Cardiac septum (tissue), 1 donor: ENCODE measurements at places on chromosomes 3 and 15.

DNA sequence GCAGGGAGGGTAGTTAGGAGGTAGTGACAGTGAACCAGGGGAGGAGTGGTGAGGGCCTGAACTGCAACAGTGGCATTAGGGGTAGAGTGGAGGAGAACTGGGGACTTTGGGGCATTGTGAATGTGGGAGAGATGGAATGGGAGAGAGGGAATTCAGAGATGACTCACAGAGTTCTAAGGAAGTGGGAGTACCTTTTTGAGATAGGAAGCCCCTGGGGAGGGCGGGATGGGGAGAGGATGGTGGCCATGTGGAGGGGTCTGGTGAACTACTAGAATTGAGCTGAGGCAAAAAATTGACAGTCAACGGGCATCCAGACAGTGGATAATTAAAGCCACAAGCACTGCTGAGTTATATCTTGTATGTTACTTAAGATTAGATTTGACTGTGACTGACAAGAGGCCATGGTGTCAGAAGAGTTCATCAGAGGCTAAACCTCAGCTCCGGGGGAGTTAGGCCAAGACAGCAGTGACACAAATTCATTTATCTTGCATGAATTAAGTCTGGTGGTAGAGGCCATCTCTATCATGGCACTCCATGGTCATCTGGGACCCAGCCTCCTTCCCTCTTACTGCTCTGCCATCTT is 34.0 kb downstream of the PLEKHO2 start:
- DNase-seq = no peak

DNA sequence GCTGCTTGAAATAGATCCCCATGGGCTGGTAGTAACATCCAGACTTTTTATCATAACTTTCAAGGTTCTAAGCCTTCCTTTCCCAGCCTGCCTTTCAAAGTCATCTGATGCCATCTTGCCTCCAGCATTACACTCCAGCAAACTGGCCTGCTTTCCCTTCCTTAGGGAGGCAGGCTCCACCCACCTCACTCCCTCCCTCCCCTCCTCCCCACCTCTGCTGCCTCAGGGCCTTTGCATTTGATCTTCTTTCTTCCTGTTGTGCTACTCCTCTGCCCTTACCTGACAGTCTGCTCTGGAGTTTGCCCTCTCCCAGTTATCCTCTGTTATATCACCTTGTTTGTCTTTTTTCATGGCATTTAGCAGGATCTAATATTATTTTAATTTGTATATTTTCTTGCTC is 319.5 kb downstream of the KCNH8 start:
- no peak for DNase-seq

DNA sequence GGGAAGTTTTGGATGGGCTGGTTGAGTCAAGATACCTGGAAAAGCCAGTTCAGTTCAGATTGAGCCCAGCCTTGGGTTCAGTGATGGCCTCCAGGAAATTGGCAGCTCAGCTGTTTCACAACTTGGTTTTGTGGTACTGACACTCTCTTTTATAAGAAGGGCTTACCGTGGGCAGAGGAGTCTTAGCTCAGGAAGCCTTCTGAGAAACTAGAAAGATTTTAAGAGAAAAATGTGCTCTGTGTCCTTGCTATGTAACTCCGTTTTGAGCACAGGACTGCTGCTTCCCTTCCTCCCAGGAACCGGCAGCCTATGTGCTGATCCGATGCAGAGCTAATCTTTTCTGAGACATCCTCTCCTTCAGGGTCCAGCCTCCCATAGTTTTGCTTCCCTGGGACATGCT is 46.6 kb upstream of the RASGRP1 start:
- no peak for DNase-seq

- no peak for DNase-seq
Measured at GRCh38 chr3:113606539-113607218, 74.3 kb downstream of the SIDT1 start.

GRCh38 chr3:55564726-55565125 is 77.6 kb upstream of the WNT5A start:
- DNase-seq = no peak

DNA sequence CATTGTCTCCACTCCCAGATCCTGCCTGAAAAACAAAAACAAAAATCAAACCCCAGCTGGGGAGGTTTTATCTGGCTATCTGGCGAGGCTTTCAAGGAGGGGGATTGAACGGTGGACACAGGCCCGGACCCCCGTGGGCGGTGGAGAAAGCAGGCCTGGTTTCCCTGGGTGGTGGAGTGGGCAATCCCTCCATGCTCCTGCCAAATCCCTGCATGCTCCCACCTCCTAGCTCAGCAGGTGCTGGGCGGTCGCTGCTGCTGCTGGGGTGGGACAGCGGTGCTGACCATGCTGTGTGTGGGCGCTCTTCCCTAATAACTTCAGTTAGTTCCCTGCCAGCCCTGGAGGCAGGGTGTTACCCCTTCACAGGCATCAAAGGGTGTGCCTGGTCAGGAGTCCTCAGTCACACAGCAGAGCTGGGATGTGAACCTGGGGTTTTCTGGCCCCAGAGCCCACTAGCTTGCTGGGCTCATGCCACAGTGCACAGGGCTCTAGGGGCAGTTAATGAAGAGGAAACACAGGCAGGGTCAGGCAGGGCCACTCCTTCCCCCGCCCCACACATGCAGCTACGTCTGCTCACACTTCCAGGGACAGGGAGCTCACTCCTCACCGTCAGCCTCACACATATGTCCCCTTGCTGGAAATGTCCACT is 15.9 kb upstream of the PLXND1 start:
- DNase-seq = no peak

DNA sequence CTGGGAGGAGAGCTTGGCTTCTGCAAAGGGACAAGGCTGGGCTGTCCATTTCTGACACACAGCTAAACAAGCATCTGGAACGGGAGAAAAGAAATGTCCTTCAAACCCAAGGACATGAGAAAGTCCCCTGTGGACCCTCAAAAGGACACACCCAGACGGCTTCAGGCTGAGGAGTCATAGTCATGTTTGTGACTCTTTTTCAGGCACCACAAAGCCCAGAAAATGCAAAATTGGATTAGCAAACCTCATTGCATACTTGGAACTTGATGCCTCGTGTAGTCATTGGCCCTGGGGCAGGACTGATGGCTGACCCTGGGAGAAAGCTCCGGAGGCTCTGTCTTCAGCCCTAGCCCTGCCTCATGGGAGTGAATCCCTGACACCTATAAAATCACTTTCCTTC is 21.5 kb downstream of the FAM174B start:
- DNase-seq = peak; percentile 26

DNA sequence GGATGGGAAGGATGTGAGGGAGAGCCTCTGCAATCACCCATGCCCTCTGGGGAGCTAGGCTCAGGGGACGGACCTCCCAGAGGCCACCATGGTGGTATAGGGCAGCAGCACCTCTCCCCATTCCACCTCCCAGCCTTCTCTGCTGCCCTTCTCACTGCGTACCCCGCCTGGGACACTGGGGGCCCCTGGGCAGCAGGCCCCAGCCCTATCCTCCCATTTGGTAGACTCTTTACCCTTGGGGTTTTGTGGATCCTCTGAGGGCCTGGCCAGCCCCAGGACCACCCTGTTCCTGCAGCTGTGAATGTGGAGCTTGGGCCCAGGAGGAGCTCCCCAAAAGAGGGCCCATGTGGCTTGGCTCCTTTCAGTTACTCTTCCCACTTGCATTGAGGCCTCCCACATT is 131.9 kb downstream of the DNAJB8 start:
- DNase-seq = peak; percentile 49

- DNase-seq = no peak
Measured at GRCh38 chr3:148147903-148148302, 549.8 kb upstream of the AGTR1 start.

DNA sequence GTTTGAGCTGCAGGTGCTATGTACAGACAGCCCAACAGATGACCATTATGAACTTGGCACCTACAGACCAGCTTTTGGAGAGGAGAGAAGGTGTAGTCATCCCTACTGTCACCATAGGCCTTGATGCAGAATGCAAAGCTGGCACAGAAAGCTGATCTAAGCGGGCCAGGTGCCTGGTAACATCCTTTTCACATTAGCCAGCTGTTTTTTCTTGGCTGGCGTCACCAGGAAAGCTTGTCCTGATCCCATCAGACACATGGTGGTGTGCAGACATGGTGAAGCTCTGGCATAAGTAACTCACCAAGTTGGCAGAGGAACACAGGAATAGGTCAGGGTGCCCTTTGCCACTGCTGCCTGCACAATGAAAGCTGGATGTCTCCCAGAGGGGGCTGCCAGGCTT is 97.2 kb upstream of the MB21D2 start:
- no peak for DNase-seq

DNA sequence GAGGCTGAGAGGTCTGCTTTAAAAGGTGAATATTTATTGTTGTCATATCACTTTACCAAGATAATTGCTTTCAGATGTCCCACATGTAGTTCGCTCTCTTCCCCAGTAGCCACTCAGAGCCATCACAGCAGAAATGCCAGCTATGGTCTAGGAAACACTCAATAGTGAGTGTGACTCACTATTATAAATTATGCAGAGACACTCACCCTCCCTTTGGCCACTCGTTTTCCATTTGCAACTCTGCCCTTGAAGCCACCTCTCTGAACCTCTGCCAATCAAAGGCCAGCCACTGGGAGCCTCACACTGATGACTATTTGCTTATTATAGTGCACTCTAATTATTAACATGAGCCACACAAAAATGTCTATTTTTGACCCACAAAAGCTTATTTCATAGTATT is 328.1 kb upstream of the ATP10A start:
- no peak for DNase-seq

DNA sequence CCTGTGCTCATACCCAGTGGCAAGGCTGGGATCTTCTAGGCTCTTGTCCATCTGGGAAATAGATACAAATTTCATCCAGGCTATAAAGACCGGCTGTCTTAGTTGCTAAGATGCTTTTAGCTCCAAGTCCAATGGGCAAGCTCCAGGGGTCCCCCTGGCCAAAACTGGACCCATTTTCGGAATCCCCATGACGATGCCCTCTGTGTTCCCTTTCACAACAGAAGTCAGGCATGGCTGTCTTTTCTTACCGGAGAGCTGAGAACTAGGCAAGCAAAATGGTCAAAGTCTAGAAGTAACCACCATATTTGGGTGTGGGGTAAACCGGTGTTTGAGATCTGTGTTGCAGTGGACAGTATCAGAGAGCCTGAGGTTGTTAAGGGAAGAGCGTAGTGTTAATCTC is 1.0 kb downstream of the GLYCTK start:
- no peak for DNase-seq

- DNase-seq = no peak
Measured at GRCh38 chr3:32686713-32687112, 1.7 kb downstream of the CNOT10 start.

- no peak for DNase-seq
Measured at GRCh38 chr15:37019479-37020433, 80.6 kb downstream of the MEIS2 start.

- DNase-seq = no peak
Measured at GRCh38 chr3:121649645-121650044, 11.1 kb downstream of the HCLS1 start.

- no peak for DNase-seq
Measured at GRCh38 chr3:124207873-124208485, 216.1 kb upstream of the ROPN1 start.
